Stimulated activated naive CD4-positive, alpha-beta T cell (primary cell): ENCODE measurements at places on chromosomes 2 and 18.

- DNase-seq: no peak
Measured at GRCh38 chr2:37350034-37350433, 5.6 kb downstream of the QPCT start.

- DNase-seq: no peak
Measured at GRCh38 chr2:156445296-156446220, 9.4 kb downstream of the GPD2 start.

DNA sequence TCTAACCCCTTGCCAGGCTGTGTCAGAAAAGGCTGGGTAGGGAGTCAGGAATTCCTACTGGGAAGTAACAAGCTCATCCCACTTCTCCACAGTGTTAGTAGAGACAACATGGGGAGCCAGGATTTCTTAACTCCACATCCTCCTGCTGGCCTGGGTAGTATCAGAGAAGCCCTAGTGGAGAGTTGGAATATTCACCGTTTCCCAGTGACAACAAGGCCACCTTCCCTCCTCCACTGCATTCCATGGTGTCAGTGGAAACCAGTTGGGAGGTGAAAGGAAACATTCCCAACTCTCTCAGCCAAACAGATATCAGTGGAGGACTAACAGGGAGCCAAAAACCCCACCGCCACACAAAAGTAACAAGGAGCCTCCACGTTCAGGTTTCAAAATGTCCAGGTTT is 41.2 kb downstream of the SRD5A2 start:
- no peak for DNase-seq

DNA sequence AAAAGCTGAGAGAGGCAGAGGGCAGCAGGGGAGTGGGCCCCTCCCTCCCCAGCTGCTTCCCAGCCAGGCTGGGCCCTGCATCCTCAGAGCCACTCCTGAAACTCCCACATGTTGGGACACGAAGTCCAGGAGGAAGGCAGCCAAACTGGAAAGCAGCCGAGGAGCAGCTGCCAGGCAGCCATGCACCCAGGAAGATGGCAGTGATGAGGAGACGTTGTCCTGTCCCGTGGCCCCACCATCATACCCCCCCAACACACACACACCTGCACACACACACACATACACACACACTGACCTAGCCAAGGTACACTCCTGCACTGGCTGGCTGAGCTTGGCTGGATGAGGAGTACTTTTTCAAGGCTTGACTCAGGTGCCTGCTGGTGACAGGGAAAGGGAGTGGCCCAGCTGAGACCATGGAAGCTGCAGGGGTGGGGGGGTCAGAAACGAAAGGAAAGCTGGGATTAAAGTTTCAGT is 106.0 kb downstream of the CYP26B1 start:
- DNase-seq: no peak

GRCh38 chr18:12518832-12519531 is 111.3 kb downstream of the PRELID3A start:
- no peak for DNase-seq

- no peak for DNase-seq
Measured at GRCh38 chr2:213034585-213034984, 116.8 kb downstream of the IKZF2 start.

DNA sequence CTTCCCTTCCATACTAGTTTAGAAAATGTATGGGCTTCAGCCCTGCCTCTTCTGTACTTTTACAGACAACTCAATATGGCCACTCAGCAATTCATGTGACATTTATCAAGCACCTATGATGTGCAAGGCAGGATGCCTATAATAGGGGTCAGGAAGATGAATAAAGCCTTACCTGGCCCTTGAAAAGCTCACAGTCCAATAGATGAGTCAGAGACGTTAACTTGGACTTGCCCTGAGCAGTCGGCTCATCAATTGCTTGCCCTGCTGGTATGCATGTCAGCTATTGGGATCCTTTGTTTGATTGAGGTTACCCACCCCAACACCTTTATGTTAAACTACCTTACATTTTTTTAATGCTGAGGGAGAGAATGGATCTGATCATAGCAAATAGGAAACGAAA is 116.1 kb downstream of the DNER start:
- DNase-seq: no peak

GRCh38 chr2:127406454-127406853 is 11.8 kb upstream of the PROC start:
- no peak for DNase-seq

- no peak for DNase-seq
Measured at GRCh38 chr2:54642677-54643430, 80.6 kb upstream of the EML6 start.

GRCh38 chr2:120343433-120344105 is 2.4 kb upstream of the INHBB start:
- no peak for DNase-seq

DNA sequence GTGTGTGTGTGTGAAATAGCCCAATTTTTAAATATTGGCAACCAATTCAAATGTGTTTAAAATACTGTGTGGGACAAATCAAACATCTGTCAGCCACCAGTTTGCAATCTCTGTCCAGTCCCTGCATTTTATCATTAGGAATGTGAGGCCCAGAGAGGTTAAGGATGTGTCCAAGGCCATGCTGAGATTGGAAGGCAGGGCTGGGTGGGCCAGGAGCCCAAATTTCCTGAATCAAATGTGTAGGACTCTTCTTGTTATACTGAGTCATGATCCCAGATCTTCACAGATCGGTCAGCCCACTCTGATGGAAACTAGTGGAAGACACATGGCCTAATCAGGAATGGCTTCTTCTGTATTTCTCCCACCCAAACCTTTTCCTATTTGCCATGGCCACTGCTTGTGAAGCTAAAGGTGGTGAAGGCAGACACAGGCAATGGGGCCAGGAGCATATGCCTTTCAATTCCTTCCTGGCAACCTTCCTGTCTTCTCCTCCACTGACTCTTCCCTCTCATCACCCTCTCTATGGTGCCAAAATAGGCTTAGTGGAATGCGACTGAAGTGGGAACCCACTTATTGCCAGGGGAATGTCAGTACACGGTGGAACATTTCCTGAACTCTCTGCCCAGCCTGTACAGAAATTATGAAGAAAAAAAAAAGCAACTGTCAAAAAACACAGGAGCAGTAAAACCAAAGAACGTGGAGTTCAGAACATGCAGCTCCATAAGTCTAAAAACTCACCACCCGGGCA is 35.5 kb downstream of the ZEB2 start:
- DNase-seq: no peak
